ENCODE measurements at places on chromosomes 16 and 17.

- no peak for DNase-seq
Observed at GRCh38 chr16:70687102-70687511, 1.3 kb upstream of the MTSS2 start.

DNA sequence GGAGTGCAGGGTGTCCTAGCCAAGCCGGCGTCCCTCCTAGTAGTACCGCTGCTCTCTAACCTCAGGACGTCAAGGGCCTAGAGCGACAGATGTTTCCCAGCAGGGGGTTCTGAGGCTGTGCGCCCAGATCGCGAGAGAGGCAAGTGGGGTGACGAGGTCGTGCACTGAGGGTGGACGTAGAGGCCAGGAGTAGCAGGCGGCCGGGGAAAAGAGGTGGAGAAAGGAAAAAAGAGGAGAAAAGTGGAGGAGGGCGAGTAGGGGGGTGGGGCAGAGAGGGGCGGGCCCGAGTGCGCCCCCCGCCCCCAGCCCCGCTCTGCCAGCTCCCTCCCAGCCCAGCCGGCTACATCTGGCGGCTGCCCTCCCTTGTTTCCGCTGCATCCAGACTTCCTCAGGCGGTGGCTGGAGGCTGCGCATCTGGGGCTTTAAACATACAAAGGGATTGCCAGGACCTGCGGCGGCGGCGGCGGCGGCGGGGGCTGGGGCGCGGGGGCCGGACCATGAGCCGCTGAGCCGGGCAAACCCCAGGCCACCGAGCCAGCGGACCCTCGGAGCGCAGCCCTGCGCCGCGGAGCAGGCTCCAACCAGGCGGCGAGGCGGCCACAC lies at the start of gene MMP2:
Gene MMP2, plus strand, starts transcription at position 372 of the 603 bp plus-strand sequence. CDS start 282 bp downstream, outside the sequence.
- no peak for DNase-seq

DNA sequence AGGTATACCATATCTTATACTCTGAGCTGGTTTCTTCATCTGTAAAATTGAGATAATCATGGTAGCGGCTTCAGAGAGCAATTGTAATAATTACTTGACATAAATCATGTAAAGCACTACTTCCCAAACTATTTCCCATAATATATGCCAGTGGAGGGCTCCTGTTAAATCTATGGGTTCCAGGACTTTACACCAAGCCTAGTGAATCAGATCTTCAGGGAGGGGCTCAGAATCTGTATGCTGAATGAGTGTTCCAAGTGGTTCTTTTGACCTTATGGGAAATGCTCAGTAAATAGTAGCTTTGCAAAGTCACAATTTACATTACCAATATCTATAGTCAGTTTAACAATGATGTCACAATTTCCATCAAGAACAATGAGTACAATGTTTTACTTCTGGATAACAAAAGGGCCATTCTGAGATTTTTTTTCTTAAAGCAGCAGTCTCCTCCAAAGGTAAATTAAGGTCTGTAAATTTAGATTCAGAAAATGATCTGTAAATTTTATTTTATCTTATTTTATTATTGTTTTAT lies 50.9 kb upstream of the NLK start:
- no peak for DNase-seq

DNA sequence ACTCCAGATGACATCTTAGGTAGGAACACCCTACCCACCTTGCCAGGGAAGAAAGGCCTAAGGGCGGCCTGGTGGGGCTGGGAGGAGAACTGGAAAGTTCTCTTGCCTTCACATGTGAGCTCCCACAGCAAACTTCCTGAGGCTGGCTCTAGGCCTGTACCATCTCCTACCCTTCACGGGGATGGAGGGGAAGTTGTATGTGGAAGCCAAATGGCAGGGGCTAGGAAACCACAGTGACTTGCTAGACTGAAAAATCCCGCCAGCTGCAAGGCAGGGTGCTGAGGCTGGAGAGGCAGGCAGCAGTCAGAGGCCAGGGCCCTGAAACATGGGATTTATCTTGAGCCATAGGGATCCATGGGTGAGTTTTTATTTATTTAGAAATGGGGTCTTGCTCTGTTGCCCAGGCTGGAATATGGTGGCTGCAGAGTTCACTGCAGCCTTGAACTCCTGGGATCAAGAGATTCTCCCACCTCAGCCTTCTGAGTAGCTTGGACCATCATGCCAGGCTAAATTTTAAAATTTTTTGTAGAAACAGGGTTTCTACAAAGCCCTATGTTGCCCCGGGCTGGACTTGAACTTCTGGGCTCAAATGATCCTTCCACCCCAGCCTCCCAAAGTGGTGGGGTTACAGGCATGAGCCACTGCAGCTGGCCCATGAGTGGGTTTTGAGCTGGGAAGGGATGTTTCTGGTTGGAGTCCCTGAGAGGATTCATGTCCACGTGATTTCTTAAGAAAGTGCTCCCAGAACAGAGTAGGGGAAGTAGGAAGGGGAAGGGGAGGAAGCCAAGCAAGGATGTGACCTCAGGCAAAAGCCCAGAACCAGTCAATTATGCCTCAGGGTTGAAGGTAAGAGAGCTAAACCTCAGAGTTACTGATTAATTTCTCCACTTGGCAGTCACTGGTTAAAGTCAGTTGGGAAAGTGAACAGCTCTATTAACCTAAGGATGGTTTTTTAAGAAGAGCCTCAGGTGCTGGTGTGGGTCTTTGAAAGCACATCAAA lies 4.0 kb upstream of the KAT8 start:
- no peak for DNase-seq

- DNase-seq: no peak
Observed at GRCh38 chr16:76443973-76444372, 166.8 kb downstream of the CNTNAP4 start.

- no peak for DNase-seq
Observed at GRCh38 chr17:32261417-32261736, 4.3 kb upstream of the RHBDL3 start.
